ENCODE measurements at places on chromosomes 1 and 21.

DNA sequence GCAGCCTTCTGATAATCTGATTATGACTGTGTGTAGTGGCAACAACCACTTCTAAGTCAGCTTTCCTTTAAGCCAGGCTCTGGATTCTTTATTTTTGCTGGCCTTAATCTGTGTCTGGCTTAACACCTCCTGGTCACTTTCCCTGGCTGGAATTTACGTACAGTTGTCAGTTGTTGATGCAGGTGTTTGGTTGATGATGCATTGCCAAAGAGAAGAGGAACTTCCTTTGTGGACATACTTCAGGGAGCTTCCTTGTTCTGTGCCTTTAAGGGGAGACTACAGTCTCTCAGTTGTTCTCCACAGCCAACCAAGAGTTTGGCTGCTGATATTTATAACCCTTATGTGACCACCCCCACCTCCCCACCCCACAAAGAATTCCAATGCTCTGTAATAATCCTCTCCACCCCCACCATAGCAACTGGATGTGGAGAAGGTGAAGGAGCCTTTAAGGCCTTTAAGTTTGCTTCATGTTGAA is 96.0 kb upstream of the BMP8A start:
- peak; percentile 68 for DNase-seq

DNA sequence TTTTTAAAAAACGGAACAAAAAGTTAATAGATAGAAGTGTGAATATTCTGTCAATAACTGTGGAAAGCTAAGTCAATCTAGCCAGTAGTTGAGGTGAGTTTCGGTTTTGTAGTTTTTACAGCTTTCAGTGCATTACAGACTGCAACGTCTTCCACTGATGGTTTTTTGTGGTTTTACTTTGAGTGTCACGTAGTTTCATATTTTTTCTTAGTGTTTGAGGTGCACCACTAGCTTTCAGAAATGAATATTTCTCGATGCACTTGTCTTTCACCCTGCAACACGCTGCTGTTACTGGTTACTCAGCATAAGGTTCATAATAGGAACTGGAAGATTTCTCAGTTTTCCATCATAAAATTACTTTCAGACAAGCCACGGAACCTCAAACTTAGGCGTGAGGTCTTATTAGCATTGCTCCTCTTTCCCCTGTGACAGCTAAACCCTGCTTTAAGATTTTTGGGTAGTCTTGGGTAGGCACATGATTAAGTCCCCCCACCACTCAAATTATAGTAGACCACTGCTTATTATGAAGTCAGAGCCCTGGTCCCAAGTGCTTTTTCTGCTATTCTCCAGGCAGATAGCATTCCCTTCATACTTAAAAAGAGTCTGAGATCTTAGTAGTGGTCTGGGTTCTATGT is 1412.7 kb downstream of the KCNT2 start:
- no peak for DNase-seq

DNA sequence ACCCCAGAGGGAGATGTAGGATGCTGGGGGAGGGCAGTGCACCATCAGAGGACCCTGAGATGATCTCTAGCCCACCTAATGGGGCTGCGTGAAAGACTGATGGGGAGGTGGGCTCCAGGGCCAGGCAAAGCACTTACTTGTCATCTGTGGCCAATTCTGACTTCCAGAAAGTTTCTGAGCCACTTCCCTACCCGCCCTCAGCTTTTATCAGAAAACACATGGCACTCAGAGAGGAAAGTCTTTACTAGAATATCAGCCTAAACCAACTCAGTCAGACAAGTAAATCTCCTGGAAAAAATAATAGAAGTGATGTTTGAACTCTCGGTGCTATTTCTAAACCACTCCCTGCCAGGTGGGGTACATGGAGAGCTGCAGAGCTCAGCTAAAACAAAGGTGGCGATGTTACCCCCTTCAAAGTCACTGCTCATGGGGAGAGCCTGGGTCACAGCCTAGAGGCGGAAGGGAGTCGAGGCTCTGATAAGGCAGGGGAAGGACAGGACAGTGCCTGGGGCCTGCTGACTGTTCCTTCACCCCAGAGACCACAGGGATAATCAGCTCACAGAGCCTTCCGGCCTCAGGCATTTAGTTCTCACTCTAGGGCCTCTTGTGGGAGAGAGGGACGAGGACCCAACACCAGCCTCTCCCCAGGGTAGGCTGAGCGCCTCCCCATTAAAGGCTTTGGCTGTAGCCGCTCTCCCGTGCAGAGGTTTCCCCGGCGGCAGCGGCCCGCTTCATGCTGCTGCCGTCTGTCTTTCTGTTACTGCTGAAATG is 14.2 kb downstream of the SMIM12 start:
- no peak for DNase-seq

- no peak for DNase-seq
These were observed 31.6 kb downstream of the CD1D start for GRCh38 chr1:158212320-158212719.

- DNase-seq, result no peak
These were observed 224.3 kb upstream of the GREM2 start for GRCh38 chr1:240836271-240836670.

DNA sequence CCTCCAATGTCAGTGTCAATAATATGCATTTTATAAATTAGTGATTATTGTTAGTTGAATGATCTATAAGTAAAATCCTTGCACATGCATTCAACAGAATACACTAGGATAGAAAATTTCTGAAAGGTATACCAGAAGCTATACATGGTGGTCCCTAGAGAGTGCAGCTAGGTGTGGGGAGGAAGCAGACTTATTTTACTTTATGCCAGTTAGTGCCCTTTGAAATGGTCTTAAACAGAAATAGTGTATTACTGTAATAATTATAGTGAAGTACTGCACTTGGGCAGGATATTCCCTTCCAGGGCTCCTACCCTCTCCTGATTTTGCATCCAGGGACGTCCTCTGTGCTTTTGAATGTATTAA is 23.2 kb upstream of the WDR26 start:
- DNase-seq, result no peak

DNA sequence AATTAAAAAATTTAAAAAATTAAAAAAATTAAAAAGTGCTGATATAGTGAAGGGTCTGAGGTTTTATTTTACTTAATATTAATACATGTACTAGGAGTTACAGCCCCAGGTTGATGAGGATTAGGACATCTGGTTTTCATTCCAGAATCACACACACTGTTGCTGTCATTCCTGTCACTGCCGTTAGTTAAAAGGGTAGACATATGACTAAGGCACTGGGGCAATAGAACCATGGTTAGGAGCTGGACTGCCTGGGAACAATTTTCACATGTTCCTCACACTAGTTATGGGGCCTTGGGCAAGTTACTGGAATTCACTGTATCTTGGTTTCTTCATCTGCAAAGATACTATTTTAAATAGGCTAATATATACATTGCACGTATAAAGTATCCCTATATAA is 191.8 kb upstream of the DPYD start:
- no peak for DNase-seq

DNA sequence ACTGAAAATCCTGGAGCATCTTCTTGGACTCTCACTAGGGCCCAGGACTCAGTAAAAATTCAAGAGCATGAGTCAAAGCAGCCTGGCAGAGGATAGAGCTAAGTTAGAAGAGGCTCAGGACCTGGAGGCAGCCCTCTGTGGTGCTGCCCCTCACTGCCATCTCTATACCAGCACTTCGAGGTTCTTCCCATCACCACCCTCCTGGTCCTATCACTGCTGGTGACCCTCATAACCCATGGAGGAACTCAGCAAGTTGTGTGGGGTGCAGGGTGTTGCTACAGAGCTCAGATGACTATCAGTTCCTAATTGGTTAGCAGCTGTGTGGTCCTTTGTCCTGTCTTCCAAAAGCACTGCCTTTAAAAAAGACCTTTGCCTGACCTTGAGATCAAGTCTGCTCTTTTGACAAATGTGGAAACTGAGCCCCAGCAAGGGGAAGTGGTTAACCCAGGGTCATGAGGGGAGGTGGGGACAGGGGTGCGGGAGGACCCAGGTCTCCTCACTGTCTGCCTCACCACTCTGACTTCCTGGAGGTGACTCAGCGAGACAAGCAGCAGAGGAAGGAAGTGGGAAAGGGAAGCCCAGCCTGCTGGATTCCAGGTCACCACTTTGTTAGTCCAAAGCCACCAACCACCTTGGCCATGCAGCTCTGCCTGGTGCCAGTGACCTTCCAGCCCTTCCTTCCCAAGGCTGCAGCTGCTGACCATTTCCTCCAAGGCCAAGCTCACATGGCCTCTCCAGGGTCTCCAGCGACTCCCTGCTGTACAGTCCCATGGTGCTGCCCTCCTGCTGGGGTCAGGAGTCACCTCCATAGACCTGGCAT is 199.4 kb upstream of the EDN2 start:
- DNase-seq, result no peak

DNA sequence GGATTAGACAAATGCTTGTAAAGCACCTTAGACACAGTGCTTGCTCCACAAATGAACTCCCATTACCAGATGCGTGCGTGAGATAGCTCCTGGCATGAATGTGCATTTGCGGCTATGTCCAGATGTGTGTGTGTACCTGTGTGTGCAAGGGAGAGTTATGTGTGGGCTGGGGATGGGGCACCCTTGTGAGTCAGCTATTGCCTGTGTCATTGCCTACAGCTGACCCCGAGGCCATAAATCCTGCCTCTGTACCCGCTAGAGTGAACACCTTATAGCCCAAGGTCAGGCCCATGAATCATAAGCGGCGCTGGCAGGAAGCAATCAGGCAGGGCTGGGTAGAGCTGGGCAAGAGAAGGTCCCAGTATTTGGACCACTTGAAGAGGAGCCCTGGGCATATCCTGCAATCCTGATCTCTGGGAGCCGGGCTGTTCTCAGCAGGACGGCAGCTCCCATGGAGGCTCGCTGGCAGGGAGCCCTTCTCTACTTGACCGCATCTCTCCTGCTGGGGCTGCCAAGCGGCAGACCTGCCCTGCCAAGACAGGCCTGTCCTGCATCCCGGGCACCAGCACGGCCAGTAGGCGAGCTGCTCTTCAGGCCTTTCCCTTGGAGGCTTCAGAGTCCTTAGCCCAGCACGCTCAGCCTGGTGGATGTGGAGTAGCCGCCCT is 86.4 kb downstream of the TMEM53 start:
- DNase-seq, result no peak

- DNase-seq, result no peak
These were observed 100.0 kb downstream of the ETS2 start for GRCh38 chr21:38905752-38906151.

DNA sequence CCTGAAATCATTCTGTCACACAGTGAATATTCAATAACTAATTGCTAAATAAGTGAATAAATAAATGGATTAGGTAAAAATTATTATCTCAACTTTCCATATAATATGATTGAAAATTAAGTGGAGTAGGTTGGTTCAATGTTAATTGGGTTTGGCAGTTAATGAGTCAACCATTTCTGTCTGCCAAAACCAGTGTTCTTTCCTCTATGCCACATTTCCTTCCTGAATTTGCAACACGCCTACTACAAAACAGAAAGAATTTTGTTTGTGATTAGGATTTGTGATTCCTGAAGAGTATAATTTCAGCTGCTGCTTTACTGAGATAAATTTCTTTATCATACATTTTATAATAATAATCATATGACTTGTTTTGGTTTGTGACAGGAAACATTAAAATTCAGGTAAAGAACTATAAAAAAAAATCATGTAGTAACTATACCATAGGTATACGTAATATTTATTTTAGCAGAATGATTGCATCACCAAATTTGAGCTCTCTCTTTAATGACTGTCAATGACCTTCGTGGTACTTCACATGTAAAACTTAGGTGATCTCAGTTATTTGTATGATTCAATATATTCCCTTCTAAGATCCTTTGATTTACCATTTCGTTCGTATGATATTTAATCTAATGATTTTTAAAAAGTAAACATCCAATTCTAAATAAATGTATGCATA is 241.3 kb downstream of the KCNT2 start:
- DNase-seq, result no peak

GRCh38 chr1:198363625-198364151 is 176.8 kb downstream of the ATP6V1G3 start:
- no peak for DNase-seq

- DNase-seq, result no peak
These were observed 1.0 kb downstream of the KCNK1 start for GRCh38 chr1:233614743-233615521.

GRCh38 chr1:223352944-223353343 is 11.0 kb downstream of the SUSD4 start:
- no peak for DNase-seq

- no peak for DNase-seq
These were observed 446.8 kb downstream of the NUF2 start for GRCh38 chr1:163768576-163768975.

- DNase-seq, result no peak
These were observed 2.7 kb upstream of the RAD54L start for GRCh38 chr1:46244656-46245371.

GRCh38 chr1:44605914-44606615 is 68.2 kb downstream of the TMEM53 start:
- DNase-seq, result no peak

GRCh38 chr1:51032936-51033335 is 62.9 kb downstream of the CDKN2C start:
- DNase-seq, result no peak

GRCh38 chr1:55181666-55182065 is 33.5 kb downstream of the USP24 start:
- no peak for DNase-seq

GRCh38 chr1:214500340-214501055 is 50.9 kb downstream of the PTPN14 start:
- no peak for DNase-seq

GRCh38 chr1:147514233-147514632 is 27.1 kb upstream of the BCL9 start:
- no peak for DNase-seq

DNA sequence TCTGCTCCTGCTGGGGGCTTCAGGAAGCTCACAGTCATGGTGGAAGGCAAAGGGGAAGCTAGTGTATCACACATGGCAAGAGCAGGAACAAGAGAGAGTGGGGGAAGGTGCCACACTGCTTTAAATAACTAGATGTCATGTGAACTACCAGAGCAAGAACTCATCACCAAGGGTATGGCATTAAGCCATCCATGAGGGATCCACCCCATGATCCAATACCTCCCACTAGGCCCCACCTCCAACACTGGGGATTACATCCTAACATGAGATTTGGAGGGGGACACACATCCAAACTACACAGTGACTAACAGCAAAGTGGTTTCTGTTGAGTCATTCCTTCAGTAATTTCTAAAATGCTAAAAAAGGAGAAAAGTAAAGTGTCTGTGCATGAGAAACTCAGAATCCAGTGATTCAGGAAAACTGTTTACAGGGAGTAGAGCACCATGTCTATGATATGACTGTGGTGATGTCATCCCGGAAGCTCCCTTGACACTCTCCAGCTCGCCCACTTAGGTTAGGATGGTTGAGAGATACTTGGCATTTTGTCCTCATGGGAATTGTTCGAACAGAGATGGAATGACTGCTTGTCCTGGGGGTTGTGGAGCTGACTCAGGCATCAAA is 50.3 kb downstream of the CHD1L start:
- no peak for DNase-seq

DNA sequence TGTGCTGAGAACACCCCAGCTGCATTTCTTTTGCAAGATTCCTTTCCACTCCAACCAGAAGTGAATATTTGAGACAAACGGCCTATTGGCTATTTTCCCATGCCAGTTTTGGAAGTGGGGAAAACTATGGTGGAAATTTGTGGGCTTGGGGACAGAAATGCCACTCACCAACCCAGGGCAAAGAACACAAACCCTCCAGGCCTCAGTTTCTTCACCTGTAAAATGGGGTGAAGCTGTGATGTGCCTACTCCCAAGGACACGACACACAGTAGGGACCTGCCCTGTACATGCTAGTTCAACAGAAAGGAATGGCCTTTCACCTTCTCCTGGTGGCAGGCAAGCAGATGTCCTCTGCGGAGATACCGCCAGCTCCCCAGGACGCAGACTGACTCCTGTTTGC is 46.5 kb downstream of the SIM2 start:
- DNase-seq, result no peak

- no peak for DNase-seq
These were observed 1.1 kb downstream of the TRIM58 start for GRCh38 chr1:247857985-247858619.
